ENCODE measurements at places on chromosomes 3 and 15. TPM values are rescaled to one million over a fixed set of nuclear protein-coding genes. Genes with fewer than 3 reads are reported as not detected.

The PTPRG gene
- total RNA-seq = 58.2 TPM

The MUC20 gene
- total RNA-seq = 0.50 TPM

The RNF123 gene
- total RNA-seq = 26.2 TPM

The LRRC3B gene
- not detected for total RNA-seq

The ASB14 gene
- total RNA-seq = not detected

The SNURF gene
- 14.0 TPM for total RNA-seq

The PLAAT1 gene
- total RNA-seq = not detected

The DUOXA2 gene
- not detected for total RNA-seq

The TFRC gene
- total RNA-seq = 149 TPM

The SNX22 gene
- 0.50 TPM for total RNA-seq

The GOLGA8J gene
- total RNA-seq = not detected
